CD4-positive, alpha-beta T cell treated with Interleukin-1 beta for 1 hour (primary cell): ENCODE measurements at places on chromosomes 12 and 14.

DNA sequence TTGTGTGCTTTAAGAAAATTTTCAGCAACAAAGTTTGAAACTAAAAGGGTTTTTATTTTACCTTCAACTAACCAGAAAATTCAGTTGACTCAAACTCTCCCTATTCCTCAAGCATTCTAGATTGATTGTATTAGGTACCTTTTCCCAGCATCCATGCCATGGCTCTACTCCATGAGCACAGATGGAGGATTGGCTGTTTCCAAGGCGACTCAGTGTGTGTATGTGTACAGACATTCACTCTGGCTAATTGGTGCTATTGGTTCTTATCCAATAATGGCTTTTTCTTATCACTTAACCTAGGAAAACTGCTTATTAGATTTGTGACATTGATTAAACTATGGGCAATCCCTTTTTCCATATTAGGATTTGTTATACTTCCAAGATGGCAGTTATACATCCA, 202.6 kb downstream of the ANO6 start:
- DNase-seq, result no peak

GRCh38 chr14:55212634-55213033, 21.2 kb upstream of the DLGAP5 start:
- DNase-seq, result no peak

GRCh38 chr14:93752980-93753561, 35.2 kb downstream of the PRIMA1 start:
- DNase-seq, result no peak

DNA sequence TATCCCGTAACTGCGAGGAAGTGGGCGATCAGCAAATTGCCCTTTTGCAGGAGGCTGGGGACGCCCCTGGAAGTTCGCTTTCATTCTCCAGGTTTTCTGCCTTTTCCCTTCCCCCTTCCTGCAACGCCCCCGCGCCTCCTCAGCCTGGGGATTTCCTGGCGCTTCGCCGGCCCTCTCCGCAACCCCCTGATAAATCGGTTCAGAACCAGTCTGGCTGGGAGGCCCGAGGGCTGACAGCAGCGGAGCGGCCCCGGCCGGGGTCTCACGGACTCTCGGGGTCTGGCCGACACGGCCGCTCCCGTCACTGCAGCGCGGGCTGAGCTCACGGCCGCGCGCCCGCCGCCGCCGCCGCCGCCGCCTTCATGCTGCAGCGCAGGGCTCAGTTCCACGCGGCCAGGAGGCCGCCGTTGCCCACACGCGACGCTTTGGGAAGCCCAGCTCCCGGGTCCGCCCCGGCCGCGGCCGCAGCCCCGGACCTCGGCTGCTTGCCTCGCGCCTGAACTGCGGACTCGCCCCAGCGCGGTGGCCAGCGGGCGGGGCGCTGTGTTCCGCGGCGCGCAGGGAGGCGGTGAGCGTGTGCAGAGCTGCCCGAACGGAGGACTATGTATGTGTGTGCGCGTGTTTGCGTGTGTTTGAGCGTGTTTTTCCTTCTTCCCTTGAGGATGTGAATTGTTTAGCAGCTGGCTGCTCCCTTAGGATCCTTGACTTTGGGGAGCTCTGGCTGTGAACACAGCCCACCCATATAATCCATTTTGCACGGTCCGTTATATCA, at the start of gene LRFN5:
LRFN5 (plus strand) TSS at position 345 of the 772 bp plus-strand sequence.
- no peak for DNase-seq

GRCh38 chr12:10889226-10889625, 5.2 kb upstream of the PRH1 start:
- DNase-seq, result no peak

GRCh38 chr12:90939382-90939781, 15.6 kb downstream of the CCER1 start:
- DNase-seq, result no peak

GRCh38 chr14:79057333-79057732, 887.2 kb downstream of the NRXN3 start:
- no peak for DNase-seq
